ENCODE measurements at places on chromosomes 12 and 14.

DNA sequence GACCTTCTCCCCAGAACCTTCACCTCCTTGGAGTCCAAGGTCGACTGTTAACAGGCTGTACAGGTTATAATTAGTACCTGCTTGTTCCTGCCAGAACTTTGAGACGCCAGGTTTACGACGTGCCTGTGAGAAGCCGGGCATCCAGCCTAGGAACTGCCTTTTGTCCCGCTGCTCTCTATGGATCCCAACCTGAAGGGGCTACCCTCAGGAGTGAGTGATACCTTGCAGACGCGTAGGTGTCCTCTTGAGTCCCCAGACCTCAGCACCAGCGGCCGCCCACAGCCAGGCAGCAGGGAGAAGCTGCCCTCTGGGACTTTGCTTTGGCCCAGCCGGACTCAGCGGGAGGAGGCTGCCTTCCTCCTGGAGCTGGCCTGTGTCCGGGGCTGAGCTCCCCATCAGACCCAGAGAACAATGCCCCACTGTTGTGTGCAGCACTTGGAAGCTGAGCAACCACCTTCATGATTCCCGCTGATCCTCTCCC lies 16.2 kb downstream of the SYNE3 start:
- DNase-seq: no peak

DNA sequence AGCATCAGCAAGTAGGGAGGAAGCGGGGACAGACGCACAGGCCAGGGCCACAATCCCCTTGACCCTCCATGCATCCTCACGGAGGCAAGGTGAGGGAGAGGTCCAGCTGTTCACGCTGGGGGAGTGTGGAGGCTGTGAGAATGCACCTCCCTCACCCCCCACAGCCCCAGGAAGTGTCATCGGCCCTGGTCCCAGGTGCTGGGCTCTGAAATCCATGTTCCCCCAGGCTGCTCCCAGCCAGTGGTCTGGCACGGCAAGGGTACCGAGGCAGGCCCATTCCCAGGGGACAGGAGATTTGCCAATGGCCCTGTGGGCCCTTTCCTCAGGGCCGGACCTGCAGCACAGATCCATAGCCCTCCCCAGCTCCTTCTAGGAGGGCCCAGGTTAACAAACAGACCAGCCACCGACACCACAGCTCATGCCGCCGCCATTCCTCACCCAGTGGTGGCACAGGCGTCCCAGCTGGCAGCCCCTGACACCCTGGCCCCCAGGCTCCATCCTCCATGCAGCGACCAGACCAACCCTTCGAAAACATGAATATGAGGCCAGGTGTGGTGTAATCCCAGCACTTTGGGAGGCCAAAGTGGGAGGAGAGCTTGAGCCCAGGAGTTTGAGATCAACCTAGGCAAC lies 21.9 kb upstream of the EIF5 start:
- no peak for DNase-seq

DNA sequence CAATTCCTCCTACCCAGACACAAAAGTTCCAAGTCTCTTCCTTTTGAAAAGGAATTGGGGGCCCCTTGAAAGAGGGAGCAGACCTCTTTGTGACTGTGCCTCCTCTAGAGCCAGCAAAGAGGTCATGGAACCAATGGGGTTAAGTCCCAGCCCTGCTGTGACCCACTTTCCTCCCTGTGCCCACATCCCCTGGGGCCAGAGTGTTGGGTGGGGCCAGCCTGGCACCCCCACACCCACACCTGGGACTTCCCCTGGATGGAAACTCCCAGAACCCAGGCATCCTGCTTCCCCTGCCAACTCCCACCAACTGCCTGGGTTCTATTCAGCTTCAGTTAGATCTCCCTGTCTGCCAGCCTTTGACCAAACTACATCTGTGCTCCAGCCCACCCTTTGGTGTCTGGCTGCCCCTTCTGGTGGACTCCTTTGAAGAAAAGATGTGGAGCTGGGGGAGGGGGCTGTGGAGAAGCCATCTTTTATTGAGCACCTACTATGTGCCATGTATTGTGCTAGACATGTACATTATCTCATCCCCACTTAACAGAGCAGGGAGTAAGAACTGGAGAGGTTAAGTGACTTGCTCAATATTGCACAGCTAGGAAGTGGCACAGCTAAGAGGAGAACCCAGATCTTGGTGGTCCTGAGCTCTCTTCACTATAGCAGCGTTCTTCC lies 4.6 kb upstream of the RARG start:
- no peak for DNase-seq

DNA sequence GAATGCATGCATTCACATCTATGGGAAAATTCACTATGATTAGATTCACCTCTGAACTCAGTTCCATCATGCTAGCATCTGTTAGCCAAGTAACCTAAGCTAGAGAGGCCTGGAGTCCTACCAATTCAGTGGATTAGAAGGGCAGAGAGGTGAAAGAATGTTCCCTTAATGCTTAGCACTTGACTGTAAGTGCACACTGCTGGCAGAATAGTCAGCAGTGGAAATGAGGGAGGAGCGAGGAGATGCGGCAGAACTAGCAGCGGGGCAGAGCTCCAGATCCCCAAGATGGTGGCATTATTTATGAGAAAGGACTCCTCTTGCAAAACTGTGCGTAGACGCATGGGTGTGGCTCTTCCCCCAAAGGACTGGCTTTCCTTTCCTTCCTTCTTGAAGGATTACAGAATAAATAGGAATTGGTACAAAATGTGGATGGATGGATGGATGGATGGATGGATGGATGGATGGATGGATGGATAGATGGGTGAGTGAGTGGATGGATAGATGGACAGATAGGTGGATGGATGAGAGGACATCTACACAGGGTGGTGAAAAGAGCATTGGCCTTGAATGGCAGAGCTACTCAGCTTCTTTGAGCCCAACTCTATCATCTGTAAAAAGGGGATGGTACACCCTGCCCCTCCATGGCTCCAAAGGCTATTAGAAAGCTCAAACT lies 227.2 kb downstream of the CHST11 start:
- no peak for DNase-seq

GRCh38 chr12:50338920-50339645 lies 55.8 kb upstream of the LIMA1 start:
- no peak for DNase-seq

GRCh38 chr12:78964521-78964920 lies 99.9 kb downstream of the SYT1 start:
- no peak for DNase-seq

DNA sequence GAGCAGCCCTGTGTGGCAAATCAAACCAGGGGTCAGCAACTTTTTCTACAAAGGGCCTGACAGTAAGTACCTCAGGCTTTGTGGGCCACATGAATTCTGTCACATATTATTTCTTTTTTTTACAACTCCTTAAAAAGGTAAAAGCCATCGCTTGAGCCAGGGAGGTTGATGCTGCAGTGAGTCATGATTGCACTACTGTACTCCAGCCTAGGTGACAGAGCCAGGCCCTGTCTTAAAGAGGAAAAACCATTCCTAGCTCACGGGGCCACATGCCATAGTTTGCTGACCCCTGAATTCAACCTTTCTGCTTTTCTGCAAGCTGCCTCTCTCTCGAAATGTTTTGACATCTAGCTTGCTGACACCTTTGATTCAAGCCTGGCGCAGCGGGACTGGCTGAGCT lies 55.1 kb upstream of the CORO1C start:
- no peak for DNase-seq

DNA sequence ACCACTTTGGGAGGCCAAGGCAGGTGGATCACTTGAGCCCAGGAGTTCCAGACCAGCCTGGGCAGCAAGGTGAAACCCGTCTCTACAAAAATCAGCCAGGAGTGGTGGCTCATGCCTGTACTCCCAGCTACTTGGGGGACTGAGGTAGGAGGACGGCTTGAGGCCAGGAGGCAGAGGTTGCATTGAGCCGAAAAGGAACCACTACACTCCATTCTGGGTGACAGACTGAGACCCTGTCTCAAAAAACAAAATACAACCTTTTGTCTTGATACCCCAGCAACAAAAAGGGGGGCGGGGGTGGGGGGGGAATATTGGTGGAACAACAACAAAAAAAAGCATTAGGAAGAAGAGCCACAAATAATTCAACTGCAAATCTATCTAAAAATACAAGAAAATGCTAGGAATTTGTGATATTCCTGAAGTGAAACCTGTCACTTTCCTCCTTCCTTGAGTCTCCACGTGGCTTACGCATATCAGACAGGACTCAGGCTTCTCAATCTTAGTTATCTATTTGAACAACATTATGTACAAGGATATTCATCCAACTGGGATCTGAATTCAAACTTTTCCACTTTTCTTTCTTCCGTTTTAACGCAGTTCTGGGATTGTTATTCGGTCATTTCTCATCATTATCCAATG lies 1.3 kb downstream of the R3HDM2 start:
- no peak for DNase-seq

GRCh38 chr12:74105434-74105833 lies 432.2 kb upstream of the ATXN7L3B start:
- DNase-seq: no peak

GRCh38 chr14:20712904-20713303 lies 24.3 kb downstream of the ANG start:
- DNase-seq: no peak

DNA sequence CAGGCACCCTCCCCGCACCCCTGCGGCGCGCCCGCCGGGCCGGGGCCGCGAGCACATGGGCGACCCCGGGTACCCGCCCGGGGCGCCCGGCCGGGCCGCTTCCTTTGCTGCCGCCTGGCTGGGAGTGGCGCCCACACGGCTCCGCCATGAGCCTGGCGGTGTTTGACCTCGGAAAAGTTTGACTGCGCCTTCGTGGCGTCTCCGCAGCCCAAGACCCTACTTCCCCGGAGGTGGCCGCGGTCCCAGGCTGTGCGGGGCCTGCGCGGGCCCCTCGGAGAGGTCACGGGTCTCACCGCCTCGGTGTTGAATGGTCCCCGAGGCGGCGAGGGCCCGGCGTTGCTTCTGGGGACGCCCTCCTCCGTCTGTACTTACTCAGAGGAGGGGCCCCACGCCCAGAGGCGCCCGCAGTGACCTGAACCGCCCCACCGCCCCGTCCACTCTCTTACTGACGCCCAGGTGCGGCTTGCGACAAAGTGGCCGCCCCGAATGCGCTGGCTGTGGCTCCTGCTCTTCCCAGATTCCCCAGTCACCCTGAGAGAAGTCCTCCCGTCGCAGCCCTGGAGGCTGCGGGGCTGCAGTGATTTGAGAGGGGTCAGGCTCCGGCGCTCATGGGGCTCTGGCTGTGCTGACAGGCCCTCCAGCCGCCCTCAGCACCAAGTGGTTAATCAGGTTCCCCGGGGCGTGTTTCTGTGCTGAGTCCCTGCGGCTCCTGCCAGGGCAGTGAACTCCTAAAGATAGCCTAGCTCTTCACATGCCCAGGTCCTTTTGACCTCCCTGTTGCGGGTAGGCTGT lies 5.8 kb downstream of the KMT5A start:
- DNase-seq: peak; percentile 15

- no peak for DNase-seq
These were observed 18.9 kb downstream of the DEGS2 start for GRCh38 chr14:100140452-100141078.

DNA sequence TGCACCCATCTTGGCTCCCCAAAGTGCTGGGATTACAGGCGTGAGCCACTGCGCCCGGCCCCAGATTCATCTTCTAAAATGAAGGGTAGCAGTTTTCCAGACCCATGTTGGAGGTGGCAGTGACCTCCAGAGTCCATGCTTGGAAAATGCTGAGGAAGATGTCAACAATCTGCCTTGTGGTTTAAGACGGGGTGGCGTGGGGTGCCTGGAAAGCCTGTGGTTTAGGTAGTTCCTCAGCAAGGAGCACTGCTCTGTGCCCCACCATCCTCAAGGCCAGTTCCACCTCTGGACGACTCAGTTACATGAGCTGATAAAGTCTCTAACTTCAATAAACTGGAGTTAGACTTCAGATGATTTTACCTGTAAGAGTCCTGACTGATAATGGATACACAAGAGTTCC lies 48.6 kb downstream of the DRAM1 start:
- no peak for DNase-seq

- DNase-seq: no peak
These were observed 171.0 kb downstream of the ADGRD1 start for GRCh38 chr12:131124487-131125280.

GRCh38 chr14:74733221-74733620 lies 20.3 kb downstream of the FCF1 start:
- DNase-seq: no peak

DNA sequence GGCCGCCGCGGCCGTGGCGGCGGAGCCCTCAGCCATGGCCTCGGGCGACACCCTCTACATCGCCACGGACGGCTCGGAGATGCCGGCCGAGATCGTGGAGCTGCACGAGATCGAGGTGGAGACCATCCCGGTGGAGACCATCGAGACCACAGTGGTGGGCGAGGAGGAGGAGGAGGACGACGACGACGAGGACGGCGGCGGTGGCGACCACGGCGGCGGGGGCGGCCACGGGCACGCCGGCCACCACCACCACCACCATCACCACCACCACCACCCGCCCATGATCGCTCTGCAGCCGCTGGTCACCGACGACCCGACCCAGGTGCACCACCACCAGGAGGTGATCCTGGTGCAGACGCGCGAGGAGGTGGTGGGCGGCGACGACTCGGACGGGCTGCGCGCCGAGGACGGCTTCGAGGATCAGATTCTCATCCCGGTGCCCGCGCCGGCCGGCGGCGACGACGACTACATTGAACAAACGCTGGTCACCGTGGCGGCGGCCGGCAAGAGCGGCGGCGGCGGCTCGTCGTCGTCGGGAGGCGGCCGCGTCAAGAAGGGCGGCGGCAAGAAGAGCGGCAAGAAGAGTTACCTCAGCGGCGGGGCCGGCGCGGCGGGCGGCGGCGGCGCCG lies 381 bp downstream of the YY1 start:
- DNase-seq: peak; percentile 31

- DNase-seq: peak; percentile 37
These were observed 13.0 kb downstream of the ZFP36L1 start for GRCh38 chr14:68779761-68780323.

- no peak for DNase-seq
These were observed 926 bp downstream of the HRK start for GRCh38 chr12:116880213-116880816.

DNA sequence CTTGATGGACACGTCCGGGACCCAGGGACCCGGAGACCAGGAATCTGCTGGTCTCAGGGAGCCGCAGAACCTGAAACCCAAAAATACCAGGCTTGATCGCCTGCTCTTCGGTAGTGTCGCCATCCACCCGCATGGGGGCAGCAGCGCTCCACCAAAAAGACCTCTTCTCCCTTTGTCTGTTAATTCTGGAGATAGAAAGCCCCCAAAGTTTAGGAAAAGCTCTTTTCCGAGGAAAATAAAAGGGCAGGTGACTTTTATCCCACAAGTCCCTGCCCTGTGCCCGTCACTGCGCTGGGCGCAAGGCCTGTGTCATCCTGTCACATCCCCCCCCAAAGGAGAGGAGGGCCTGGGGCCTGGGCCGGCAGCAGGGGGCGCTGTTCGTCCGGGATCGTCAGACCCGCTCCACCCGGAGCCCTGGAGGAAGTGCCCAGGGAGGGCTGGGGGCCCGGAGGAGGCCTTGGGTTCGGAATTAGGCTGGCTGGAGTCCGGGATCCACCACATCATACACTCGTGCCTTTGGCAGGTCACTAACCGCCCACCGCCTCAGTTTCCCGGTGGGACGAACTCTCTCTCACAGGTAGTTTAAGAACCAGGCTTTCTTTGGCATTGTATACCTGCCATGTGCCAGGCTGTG lies 31.9 kb downstream of the DAD1 start:
- peak; percentile 87 for DNase-seq
